ENCODE measurements at places on chromosomes 5 and 9.

DNA sequence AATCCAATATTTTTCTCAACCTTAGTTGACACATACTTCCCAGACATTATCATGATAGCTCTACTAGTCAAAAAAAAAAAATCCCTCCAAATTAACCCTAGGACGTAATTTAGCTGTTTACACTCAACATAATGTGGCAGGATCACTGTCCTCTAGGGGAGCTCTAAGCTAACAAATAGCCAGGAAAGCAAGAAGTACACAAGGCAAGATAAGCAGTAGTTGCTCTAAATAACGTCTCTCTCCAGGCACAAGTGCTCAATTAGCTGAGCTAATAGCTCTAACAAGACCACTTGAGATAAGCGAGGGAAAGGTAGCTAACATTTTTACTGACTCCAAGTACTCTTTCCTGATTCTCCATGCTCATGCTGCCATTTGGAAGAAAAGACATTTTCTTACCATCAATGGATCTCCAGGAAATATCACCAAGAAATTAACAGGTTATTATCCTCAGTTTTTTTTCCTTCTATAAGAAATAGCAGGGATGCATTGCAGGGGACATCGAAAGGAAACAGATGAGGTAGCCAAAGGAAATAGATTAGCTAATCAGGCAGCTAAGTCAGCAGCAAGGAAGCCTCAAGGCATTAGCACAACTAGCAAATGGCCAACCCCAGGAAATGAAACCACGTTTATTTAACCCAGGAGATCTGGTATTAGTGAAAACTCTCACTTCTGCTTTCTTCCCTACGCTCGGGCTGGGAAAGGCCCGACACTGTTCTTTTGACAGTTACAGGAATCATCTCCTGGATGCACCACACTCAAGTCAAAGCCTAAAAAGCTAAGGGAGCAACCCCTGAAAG is 614.1 kb downstream of the PTPRD start:
- no peak for DNase-seq

DNA sequence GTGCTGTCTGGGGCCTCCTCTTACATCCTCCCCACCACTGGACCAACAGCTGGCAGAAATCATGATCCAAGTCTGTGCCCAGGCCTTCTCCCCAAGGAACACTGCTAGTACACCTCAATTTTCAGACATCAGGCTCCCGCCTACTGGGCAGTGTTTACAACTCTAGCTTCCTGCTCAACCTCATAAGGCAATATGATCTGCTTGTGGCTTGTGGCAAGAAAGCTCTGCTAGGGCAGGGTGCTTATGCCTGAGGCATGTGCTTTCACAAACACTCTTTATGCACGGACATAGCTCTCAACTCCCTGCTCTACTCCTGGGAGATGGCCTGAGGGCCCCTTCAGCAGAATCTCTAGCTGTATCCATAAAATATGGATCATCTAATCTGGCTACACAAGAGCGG is 32.5 kb downstream of the SH3TC2 start:
- peak; percentile 93 for DNase-seq

GRCh38 chr9:75890472-75891276 is at the start of gene PCSK5:
TSS of gene PCSK5 (plus strand) at chr9:75890673. CDS start at chr9:75891182, 509 bp downstream.
- DNase-seq: peak; percentile 89

GRCh38 chr5:146428658-146429057 is 18.5 kb upstream of the TCERG1 start:
- DNase-seq: no peak

GRCh38 chr5:139124774-139125520 is 73.2 kb downstream of the SIL1 start:
- no peak for DNase-seq

- DNase-seq: peak; percentile 32
These were observed 68.2 kb upstream of the TNFAIP8 start for GRCh38 chr5:119287547-119288111.

GRCh38 chr5:169547508-169547907 is 36.1 kb upstream of the SPDL1 start:
- peak; percentile 7 for DNase-seq
